ENCODE measurements at places on chromosomes 7 and 10.

GRCh38 chr7:34337163-34337562, 320.9 kb upstream of the NPSR1 start:
- DNase-seq = no peak

- no peak for DNase-seq
Observed at GRCh38 chr10:605632-606325, 83.7 kb downstream of the DIP2C start.

DNA sequence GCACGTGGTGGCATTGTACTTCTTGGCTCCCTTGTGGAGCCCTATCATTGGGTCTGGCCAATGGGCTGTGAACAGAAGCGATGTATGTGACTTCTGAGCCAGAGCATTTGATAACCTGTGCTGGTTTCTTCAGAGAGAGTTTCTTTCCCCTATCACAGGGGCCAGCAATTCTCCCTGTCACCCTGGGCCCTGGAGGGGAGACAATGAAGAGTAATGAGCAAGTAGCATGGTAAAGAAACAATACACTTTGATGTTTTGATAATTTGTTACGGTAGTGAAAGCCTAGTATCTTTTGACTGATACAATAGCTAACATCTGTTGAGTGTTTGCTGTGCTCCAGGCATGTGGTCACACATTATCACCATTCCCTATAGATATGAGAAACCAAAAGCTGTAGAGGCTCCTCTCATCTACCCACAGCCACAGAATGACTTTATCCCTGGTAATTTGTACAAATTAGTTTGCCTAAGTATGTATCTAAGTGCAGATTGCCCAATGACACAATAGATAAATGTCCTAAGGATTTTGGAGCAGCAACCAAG, 113.4 kb upstream of the SVIL start:
- DNase-seq = no peak

GRCh38 chr10:13930120-13930519, 343.4 kb downstream of the PRPF18 start:
- DNase-seq = no peak

DNA sequence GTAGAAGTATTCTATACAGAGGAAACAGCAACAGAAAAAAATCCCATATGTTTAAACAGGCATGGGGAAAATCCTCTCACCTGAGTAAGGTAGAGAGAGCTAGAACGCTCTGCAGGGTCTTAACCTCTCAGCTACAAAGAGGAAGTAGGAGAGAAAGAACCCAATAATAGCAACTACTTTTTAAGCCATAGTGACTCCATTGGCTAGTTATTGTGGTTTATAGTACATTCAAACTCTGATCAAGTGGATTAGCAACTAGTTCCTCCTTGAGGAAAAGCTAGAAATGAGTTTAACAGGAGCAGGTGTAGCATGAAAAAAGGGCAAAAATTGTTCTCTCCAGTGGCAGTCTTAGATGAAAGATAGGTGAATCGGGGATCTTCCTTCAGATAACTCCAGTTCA, 89.7 kb downstream of the HGF start:
- DNase-seq = no peak

- no peak for DNase-seq
Observed at GRCh38 chr7:22066522-22066921, 120.8 kb upstream of the CDCA7L start.

GRCh38 chr7:1100834-1101562, 13.1 kb downstream of the GPER1 start:
- no peak for DNase-seq

DNA sequence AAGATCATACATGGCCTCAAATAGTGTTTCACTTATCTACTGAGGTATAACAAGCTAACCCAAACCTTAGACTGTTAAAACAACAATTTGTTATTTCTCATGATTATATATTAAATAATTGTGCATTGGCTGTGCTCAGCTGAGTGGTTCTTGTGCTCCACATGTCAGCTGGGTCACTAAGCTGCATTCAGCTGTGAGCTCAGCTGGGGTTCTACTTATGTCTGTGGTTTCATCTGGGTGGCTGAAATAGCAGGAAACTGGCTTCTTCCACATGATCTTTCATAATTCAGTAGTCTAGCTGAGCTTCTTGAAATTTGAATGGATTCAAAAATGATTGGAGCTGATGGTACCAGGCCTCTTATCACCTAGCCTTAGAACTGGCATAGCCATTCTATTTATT, 181.8 kb upstream of the CSTF2T start:
- DNase-seq = no peak

GRCh38 chr7:46368871-46369270, 447.8 kb upstream of the IGFBP3 start:
- no peak for DNase-seq

GRCh38 chr10:89250865-89251408, 638 bp downstream of the LIPA start:
- peak; percentile 39 for DNase-seq

- DNase-seq = no peak
Observed at GRCh38 chr7:92827464-92828120, 8.8 kb downstream of the CDK6 start.

DNA sequence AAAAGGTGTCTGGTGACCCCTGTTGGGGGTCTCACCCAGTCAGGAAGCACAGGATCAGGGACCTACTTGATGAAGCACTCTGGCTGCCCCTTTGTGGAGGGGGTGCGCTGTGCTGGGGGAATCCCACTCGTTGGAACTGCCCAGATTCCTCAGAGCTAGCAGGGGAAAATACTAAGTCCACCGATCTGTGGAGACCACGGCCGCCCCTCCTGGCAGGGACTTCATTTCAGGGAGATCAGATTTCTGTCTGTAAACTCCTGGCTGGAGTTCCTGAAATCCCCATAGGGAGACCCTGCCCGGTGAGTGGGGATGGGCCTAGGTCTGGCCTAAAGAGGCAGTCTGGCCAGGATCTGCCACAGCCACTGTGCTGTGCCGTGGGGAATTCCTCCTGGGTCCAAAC, 79.3 kb upstream of the ADCY1 start:
- no peak for DNase-seq

GRCh38 chr10:123272171-123272570, 118.0 kb downstream of the BUB3 start:
- no peak for DNase-seq

DNA sequence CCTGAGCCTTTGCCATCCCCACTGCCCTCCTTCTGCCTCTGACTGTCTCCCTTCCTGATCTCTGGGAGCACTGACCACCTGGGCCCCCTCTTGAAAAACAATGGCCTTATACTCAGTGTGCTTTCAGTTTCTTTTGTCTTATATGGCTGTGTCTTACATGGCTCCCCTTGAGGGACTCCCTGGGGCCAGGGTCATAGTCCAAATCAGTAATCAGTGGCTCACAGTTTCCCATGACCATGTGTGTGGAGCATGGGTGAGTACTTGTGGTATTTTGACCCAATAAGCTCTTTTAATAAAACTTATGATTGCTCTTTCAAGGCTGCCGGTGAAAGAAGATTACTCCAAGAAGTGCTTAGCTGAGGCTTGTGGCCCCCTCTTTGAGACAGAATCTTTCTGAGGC, 62.4 kb upstream of the PCBD1 start:
- DNase-seq = no peak

DNA sequence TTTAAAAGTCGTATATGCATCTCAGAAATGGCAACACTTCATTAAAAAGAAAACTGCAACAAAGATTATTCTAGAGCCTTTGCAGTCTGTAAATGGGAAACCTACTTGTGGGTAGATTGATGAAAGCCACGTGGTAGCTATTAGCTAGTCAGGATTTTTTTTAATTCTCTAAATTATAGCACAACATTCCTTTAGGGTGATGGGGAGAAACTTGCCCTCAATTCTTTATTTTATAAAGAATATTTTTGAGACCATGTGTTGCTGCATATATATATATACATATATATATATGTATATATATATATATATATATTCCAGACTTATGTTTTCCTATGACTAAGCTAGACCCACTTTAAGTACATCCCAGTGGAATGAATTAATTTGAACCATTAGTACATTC, 118.0 kb downstream of the PPP1R3A start:
- DNase-seq = peak; percentile 0

GRCh38 chr7:130932667-130933432, 198.8 kb upstream of the KLF14 start:
- DNase-seq = no peak

GRCh38 chr10:61592581-61592980, 70.1 kb upstream of the CABCOCO1 start:
- DNase-seq = peak; percentile 0

- no peak for DNase-seq
Observed at GRCh38 chr7:101125989-101126650, 784 bp upstream of the SERPINE1 start.

GRCh38 chr10:113071446-113071845, 121.4 kb downstream of the TCF7L2 start:
- DNase-seq = no peak

DNA sequence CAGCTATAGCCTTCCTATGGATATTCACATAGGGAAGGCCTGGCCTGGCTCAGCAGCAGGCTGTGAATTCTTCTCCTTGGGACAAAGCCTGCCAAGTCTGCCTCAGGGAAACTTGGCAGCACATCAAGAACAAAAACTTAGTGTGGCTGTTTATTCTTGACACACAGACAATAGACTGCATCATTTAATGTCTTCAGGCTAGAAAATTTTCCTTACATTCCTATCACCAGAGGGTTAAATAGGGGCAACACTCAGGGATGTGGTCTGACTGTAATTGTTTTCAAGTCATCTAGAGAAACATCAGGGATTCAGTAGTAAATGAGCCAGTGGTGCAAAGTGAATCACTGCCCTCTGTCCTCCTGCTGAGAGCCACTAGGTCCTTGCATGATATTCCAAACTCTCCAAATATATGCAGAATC, 137.3 kb downstream of the SEMA3C start:
- no peak for DNase-seq

- DNase-seq = no peak
Observed at GRCh38 chr10:52250510-52250909, 63.6 kb upstream of the DKK1 start.

- DNase-seq = no peak
Observed at GRCh38 chr10:86233131-86233530, 133.5 kb downstream of the GRID1 start.

DNA sequence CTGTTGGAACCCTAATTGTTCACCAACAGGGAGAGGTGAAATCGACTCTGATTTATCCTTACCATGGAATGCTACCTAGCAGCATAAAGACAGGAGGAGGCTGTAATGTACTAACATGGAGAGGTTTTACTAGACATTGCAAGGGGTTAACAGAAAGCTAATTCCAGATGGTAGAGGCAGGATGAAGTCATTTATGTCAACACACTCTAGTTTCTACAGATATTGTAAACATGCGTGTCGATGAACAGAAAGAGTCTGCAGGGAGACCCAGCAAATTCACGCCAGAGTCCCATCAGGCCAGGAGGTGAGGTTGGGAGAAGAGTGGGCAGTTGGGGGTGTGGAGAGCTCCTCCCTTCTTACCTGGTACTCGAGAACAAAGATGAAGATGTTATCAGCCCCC, 7.0 kb downstream of the NPC1L1 start:
- DNase-seq = peak; percentile 94

GRCh38 chr7:149293338-149293737, 31.3 kb downstream of the ZNF783 start:
- no peak for DNase-seq

DNA sequence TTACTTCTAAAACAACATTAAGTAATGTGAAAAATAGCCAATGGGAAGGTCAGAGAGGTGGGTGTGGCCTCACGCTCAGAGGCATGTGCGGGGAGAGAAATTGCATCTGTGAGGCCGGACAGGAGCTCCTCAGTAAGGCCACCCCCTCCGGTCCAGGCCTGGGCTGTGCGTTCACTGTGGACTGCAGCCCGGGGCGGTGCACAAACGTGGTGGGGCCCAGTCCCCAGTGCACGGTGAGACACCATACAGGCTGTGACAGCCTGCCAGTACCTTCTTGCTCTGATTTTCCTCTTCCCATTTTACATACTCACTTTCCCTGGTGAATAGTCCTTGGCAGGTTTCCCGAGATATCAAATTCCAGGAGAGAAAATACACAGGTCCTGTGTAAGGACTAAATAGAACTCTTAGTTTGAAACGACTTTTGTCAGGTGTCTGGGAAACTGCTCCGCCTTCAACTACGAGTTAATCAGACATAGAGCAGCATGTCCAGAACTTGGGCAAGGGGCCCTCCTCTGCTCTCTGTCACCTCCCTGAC, 174.1 kb upstream of the MKI67 start:
- DNase-seq = no peak

GRCh38 chr10:44908066-44908749, 2.9 kb upstream of the TMEM72 start:
- peak; percentile 39 for DNase-seq

Data from NCI-H510A treated with DMSO at 0.1 percent for 48 hours (cell line).